Stimulated activated CD4-positive, alpha-beta T cell treated with anti-CD3 and anti-CD28 coated beads, Interleukin-1b, Interleukin-23, amount 100 ng/mL, for 4 hours (primary cell): ENCODE measurements at places on chromosomes 5 and 9.

GRCh38 chr9:99167694-99168093 lies 54.0 kb downstream of the ALG2 start:
- DNase-seq, result no peak

- DNase-seq, result no peak
Measured at GRCh38 chr5:178431782-178432165, 158.4 kb downstream of the COL23A1 start.

- no peak for DNase-seq
Measured at GRCh38 chr5:76947082-76947503, 5.8 kb upstream of the CRHBP start.

DNA sequence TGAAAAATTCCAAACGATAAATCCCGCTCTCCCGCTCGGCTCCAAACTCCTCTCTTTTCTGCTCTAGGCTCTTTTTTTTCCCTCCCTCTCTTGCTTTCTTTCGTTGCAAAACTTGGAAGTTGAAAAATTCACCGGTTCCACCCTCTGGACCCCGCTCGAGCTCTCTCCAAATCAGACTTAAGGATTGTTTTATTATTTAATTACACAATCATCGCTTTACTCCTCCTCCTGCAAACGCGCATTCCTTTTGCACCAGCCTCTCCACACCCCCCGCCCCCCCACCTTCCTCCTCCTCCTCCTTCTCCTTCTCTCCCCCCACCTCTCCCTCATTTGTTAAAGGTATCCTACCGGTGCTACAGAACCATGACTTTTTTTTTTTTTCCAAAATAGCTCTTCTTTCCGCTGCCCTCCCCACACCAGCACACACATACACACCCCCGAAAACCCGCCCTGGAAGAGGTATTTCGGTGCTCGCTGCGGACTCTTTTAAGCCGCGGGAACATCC lies 535 bp upstream of the NFIB start:
- DNase-seq, result no peak

DNA sequence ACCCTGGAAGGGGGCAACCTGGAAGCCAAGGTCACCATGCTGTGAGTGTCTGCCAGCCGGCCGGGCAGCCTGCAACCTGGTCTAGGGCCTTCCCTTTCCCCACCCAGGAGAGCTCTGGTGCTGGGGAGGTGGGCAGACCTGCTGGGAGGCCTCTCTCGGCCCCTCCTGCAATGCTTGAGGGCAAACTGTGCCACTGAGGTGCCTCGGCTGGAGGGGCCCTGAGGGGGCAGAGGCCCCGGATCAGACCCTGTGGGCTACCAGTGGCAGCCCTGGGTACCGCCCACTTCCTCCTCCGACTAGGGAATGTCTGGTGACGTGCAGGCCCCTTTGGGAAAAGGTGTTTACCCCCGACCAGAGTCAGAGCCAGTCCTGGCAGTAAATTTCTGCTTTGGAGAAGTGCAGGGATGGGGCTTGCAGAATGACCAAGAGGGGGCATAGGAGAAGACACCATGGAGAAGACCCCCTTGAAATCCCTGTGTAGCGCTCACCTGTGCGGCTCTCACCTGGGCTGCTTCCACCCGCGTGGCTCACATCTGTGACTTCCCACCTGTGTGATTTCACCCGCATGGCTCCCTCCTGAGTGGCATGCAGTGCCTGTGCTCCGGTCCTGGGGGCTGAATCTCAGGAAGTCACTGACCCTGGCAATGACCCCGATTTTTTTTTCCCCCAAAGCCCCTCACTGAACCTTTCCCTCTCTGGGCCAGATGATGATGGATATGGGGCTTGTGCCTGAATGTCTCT lies 1.1 kb downstream of the LCN1 start:
- no peak for DNase-seq

- no peak for DNase-seq
Measured at GRCh38 chr9:70261131-70261870, 2.5 kb downstream of the SMC5 start.

- DNase-seq, result no peak
Measured at GRCh38 chr5:149605998-149606724, 24.9 kb downstream of the ARHGEF37 start.

GRCh38 chr5:92980491-92980890 lies 600.5 kb downstream of the NR2F1-AS1 start:
- no peak for DNase-seq

DNA sequence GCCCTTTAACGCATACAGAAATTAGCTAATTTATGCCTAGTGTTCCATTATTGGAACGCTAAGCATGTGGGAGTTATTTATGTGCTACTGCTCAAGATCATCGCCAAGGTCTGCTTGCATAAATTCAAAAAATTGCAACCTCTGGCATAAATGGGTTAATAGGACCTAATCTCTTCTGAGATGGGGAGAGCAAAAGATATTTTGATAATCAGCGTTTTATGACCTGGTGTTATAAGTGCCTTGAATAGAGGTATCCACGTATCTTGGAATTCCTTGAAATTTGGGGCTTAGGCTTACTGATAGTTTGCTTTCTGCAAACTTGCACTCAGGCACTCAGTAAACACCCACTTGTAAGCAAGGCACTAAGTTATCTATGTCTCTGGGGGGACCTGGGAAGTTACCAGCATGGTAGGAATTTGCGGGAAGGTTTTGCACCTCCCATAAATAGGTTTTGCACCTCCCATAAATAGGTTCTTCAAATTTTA lies 1.8 kb downstream of the SUB1 start:
- DNase-seq, result no peak

GRCh38 chr9:8555762-8556500 lies 756.4 kb upstream of the DMAC1 start:
- no peak for DNase-seq

- no peak for DNase-seq
Measured at GRCh38 chr5:81265101-81265500, 32.0 kb downstream of the CKMT2 start.

- no peak for DNase-seq
Measured at GRCh38 chr5:43010935-43011315, 29.2 kb downstream of the ANXA2R start.

DNA sequence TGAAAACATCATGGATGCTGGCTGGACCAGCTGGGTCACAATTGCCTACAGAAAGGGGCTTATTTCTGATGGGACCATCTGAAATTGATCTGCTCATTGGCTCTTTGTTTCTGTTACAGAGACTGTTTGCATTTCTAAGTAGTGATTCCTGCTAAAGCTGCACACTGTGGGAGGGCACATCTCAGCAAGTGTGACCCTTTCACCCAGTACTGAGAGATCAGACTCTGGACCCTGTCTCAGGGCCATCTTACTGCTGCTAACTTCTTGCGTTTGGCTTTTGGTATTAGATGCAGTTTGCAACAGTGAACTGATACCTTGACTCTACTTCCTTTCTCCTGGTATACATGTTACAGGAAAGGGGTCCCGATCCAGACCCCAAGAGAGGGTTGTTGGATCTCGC lies 24.5 kb upstream of the KDM4C start:
- no peak for DNase-seq

DNA sequence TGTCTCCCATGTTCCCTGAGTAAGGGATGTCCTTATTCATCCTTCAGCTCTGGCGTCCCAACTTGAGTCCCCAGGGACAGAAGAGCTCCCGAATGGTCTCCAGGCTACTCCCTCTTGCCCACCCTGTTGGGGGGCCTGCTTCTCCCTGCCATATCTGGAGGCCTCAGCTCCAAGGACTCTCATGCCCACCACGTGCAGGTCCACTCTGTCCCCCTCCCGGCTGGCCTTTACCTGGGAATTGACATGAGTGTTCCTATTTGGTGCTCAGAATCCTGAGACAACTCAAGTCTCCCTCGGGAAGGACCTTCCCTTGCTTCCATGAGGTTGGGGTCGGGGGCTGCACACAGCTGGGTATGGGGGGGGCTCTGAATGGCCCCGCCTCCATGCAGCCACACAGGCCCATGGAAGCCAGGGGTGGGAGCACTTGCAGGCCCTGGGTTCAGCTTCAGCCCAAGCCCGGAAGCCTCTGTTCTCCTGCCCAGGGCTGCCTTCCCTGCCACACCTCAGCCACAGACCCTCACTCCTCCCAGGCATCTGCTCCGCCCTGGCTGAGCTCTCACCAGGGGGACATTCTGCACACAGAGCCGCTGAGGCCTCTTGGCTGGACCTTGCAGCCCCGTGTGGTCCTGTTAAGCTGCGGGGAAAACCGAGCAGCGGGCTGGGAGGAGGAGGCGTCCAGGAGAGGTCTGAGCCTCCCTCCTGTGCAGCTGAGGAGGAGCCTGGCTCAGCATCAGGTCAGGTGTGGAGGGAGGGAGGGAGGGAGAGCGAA lies 121.9 kb downstream of the PHF2 start:
- DNase-seq, result no peak

DNA sequence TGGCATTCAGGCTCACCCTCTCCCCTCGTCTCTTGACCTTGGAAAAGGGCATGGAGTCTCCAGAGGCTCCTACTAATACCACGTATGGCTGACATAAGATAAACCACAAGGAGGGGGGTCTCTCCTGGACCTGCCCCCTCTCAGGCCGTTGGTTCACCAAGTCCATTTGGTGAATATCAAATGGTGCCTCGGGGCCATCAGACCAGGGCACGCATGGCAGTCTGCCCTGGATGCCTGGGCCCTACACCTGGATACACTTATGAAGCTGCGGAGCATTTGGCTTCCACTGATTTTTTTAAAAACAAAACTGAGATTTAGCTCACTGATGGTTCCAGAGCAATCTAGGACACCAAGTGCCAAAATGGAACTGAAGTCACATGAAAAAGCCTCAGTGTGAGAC lies 40.3 kb upstream of the ZNF622 start:
- DNase-seq, result no peak

DNA sequence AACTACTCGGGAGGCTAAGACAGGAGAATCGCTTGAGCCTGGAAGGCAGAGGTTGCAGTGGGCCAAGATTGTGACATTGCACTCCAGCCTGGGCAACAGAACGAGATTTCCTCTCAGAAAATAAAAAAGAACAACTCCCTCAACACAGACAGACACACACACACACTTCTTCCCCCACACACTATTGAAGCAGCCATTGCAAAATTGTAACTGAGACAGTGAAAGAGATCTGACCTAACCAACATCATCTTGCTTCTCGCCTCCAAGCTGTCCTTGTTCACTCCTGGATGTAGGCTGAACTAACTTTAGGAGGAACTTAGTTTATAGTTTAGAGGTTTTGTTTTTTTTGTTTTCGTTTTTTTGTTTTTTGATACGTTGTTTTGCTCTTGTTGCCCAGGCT lies 13.0 kb upstream of the PLIN2 start:
- DNase-seq, result no peak

- peak; percentile 21 for DNase-seq
Measured at GRCh38 chr5:76175051-76175666, 92.0 kb downstream of the SV2C start.

DNA sequence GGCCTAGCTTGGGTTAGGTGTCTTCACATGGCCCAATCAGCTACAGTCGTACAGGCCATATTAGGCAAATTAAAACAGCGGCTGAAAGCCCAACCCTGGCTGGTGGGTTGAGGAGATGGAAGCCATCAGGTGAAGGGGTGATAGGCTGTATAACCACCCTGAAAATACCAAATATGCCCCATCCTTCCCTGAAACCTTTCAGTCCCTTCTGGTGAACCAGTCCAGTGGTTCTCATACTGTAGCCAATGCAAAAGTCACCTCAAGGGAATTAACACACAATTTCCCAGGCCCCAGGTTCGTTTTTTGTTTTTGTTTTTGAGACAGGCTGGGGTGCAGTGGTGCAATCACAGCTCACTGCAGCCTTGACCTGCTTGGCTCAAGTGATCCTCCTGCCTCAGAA lies 19.8 kb upstream of the KCNV2 start:
- no peak for DNase-seq

DNA sequence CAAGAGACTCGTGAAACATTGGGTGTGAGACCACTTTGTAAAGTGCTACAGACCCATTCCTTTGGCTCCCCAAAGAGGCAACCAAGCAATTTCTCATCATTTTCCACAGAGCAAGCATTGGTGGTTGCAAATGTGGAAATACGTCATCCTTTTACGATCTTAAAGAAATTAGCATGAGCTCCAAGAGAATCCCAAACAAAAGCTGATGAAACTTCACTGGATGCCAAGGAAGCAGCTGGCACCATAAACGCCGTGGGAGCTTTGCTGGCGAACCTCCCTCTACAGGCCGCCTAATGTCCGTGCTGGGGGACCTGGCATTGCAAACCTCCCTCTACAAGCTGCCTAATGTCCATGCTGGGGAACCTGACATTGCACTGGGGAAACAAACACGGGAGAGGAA lies 432.4 kb downstream of the ACTL7B start:
- DNase-seq, result no peak
